ENCODE measurements at places on chromosomes 12 and 14. TPM values are rescaled to one million over a fixed set of nuclear protein-coding genes. Genes with fewer than 3 reads are reported as not detected.

DNA sequence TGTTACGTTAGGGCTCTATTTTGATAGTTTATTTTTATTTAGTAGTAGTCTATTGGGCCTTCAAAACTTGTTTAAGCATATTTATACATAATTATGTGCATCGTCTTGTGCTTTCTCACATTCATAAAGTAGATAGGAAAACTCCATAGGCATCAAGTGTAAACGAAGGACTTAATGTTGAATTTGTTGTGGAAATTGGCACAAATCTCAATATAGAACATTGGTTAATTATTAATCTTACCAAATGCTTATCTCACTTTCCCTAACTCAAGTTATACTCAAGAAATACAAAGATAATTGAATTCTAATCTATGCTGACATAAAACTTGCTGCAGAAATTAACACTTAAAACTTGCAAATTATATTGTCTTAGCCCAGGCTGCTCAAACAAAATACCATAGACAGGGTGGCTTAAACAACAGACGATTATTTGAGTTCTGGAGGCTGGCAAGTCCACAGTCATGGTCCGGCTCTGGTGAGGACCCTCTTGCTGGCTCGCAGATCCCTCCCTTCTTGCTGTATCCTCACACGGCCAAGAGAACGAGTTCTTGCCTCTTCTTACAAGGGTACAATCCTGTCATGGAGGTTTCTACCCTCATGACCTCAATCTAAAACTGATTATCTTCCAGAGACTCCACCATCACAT, 18.8 kb downstream of the STYX start:
- no peak for DNase-seq

DIO2 gene
- polyA plus RNA-seq: 0.68 TPM

DNA sequence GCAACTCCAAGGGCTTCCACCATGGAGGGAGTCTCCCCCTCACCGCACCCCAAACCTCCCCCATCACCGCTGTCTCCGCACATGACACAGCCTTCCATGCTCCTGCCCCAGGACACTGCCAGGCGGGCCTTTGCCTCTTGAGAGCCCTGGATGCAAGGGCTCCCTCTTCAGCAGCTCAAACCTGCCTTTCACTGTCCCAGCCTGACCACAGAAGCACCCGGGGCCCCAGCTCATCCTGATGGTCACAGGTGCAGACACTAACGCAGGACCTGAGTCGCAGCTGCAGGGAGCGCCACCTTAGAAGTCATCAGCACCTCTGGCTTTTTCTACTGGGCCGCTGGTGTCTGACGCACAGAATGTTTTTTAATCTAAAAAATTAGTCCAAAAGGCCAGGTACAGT, 54.0 kb downstream of the SYNE3 start:
- no peak for DNase-seq

GRCh38 chr14:101113108-101113612, 209.6 kb upstream of the RTL1 start:
- DNase-seq: no peak

DNA sequence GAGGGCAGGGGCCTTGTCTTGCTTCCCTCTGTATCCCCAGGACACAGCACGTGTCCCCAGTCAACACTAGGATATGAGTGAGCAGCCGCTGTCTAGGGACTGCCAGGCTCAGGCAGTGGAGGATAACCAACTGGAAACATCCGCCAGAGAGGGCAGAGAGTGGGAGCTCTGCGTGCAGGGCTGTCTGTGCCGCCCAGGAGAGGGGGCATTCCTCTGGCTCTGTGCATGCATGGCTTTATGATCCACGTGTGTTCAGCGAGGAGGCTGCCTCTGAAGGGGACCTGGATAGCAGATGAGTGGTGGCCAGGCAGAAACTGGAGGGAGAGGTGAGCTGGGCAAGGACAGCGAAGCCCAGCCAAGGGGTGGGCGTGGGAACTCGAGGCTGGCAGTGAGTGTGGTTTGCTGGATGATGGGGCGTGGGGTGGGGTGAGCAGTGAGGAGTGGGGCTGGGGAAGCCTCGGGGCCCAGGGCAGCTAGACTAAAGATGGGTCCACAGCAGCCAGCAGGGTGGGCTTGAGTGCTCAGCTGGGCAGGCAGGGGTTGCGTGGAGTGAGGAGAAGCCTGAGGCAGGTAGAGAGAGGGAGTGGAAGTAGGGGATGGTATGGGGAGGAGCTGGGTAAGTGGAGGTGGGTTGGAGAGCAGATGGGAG, 72.9 kb downstream of the PRIMA1 start:
- DNase-seq: no peak

NELL2 gene
- 17.5 TPM for polyA plus RNA-seq

DNA sequence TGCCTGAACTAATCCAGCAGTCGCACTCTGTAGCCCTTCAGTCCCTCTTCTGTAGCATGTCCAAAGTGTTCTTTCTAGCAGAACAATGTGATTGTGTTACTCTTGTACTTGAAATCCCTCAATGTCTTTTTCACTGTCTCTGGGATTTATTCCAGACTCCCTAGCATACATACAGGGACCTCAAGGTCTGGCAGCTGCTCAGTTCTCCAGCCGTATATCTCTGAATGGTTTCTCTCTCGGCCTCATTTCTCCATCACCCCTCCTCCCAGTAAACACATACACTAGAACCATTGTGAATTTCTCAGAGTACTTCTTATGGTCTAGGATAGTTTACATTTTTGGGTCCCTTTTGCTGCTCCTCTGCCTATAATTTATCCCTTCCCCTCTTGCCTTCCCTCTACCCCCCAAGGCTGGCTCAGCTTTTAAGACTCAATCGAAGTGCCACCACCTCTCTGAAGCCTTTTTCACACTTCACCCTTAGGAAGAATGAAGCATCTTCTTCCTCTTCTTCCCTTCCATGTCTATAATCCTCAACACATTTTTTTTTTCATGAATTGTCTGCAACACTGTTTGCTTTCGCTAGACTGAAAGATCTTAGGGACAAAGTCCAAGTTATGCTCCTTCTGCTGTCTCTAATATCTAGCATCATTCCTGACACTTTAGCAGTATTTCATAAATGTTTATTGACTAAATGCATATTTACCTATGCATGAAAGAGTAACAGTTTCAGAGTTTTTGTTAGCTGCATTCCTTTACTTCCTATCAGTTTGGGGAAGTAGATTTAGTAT, 446.1 kb downstream of the ZFP36L1 start:
- DNase-seq: no peak

CLEC4A gene
- 1.0 TPM for polyA plus RNA-seq

- no peak for DNase-seq
Observed at GRCh38 chr12:110627500-110628195, 13.7 kb downstream of the TCTN1 start.

- no peak for DNase-seq
Observed at GRCh38 chr14:22381408-22381760, 207.6 kb downstream of the DAD1 start.

TMPRSS12 gene
- not detected for polyA plus RNA-seq

- DNase-seq: no peak
Observed at GRCh38 chr14:54207075-54207474, 189.7 kb upstream of the CDKN3 start.

GRCh38 chr12:130826151-130826801, 12.8 kb downstream of the STX2 start:
- DNase-seq: no peak

DNA sequence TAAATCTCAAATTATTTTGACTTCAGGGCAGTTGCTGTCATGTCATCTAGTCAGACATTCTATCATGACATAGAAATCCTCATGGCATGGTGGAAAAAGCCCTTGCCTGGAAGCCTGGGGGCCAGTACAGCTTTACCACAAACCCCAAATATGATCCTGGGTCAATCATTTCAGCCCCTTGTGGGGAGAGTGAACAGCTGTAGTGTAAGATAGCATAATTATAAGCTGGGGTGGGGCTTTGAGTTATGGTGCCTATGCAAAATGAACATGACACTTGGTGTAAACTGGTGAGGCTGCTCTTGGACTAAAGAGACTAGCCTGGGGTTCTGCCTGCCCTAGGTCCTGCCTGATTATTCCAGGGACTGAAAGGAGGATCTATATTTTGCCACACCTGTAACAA, 207.7 kb upstream of the DDHD1 start:
- DNase-seq: no peak
